ENCODE measurements at places on chromosomes 5 and 9.

DNA sequence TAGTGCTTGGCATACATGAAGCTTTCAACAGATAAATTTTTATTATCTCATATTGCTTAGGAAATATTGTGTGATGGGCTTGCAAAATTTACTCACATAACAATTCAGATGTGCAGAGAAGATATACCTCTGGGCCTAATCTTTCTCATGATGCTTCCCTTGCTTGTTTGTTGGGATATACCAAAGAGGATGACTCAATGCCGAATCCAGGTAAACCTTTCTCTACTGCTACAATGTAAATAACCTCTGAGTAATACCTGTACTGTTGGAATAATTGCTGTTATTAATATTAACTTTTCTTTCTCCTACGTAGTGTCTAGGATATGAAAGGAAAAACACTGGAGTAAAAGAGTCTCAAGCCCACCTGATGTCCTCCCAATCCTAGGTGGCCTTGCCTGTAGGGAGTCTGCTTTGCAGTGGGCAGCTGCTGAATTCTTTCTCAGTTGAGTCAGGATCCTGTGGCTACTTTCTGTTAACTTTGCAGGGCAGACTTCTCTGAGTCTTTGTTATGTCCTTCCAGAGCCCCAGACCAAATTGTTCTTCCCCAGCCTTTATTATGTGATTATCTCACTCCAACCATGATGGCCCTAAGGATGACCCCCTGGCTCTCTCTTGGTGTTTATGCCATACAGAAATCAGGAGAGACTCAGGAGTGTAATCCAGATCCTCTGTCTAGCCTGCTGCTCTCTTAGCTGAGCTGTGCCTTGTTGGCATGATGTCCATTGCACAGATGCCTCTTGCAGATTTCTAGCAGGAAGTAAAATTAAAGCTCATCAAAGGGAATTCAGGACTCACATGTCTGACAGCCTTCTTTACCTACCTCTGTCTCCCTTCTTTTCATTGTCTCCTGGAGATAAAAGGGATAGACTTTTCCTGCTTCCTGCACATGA, 208.1 kb downstream of the SNX18 start:
- peaks cover 12% of the 10 kb centered on the region for H3K4me1 ChIP-seq
- no peaks in the 10 kb centered on the region for H3K36me3 ChIP-seq
- H3K27me3 ChIP-seq, result no peaks in the 10 kb centered on the region
- no peak overlapping the region for H3K27ac ChIP-seq
- no peak overlapping the region for H3K4me3 ChIP-seq

DNA sequence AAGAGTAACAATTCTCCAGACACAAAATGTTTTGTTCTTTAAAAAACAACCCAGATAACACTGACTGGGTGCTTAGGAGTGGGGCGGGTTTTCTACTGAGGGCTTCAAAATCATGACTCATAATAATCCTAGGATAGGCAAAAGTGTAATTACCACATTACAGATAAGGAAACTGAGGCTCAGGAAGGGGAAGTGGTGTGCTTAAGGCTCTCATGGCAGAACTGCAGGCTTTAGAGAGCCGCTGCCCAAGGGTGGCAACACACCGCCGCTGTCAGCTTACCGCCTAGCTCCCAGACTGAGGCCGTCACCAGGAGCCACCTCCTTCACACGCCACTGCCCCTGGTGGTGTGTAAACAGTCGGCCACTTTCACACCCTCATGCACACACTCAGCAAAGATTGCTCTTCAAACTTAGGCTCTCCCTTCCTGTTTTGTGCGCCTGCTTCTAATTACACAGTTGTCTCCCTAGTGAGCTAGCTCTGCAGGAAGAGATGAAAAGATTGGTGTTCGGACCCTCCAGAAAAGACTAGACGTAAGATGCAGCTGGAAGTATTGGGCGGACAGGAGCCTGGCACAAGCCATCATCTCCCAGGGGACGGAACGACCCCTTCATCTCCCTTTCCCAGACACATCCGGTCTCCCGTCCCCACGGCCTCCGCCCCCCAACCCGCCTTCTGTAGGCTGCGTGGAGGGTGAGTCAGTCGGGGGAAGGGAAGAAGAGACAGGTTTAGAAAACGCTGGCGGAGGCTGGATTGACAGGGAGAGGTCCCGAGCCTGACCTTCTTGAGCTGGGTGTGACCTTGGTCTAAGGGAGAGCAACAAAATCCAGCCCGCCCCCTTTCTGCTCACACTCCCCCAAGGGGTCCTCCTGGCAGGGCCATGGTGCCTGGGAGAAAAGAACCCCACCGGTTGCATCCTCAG, 162.7 kb downstream of the SYK start:
- no peak overlapping the region for H3K27ac ChIP-seq
- H3K27me3 ChIP-seq, result peaks cover 38% of the 10 kb centered on the region
- DNase-seq, result no peak
- peak overlapping the region; percentile 19 for H3K4me3 ChIP-seq

DNA sequence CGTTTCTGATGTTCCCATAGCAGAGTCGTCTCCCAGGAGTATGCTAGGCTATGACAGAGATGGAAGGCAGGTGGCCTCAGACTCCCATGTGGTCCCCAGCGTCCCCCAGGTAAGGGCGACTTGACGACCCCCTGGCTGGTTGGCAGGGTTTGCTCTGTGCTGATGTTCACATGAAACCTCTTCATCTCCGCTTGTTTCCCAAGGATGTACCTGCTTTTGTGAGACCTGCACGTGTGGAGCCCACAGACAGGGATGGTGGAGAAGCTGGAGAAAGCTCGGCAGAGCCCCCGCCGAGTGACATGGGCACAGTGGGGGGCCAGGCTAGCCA, 108.3 kb downstream of the WNK2 start:
- H3K4me3 ChIP-seq, result no peak overlapping the region
- H3K4me1 ChIP-seq, result peaks cover 2% of the 10 kb centered on the region
- no peaks in the 10 kb centered on the region for H3K36me3 ChIP-seq
- H3K27ac ChIP-seq, result no peak overlapping the region

GRCh38 chr9:36835271-36835996, 198.6 kb downstream of the PAX5 start:
- peaks cover 39% of the 10 kb centered on the region for H3K27me3 ChIP-seq
- H3K4me3 ChIP-seq, result no peak overlapping the region
- no peak overlapping the region for H3K27ac ChIP-seq
- no peak for DNase-seq

DNA sequence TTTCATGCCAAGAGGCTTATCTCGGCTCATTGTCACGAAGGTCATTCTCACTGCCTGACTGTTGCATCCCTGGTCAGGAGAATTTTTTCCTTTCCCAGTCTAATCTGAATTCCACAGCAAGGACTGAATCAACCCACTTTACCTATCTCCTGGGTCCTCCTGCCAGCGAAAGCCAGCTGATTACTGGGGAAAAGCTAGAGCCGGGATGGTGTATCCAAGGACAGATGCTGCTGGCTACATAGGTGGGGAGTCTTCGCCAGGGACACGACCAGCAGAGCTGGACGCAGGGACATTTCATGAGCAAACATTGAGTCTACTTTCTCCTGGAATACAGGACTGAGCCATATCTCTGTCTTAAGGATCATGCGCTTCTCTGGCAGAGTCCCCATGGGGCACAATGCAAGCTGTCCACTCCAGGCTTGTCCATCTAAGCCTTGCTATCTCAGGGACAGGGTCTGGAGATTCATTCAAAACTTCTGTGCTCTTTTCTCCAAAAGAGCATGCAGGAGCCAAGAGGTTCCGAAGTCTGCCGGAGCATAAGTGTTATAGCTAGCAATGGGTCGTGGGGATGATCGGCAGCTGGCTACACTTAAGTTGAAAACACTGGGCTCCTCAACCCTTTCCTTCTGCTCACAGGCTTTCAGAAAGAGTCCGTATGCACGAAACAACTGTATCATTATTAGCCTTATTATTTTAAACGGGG, 6.5 kb upstream of the HAND1 start:
- no peak overlapping the region for H3K4me3 ChIP-seq
- DNase-seq, result no peak
- H3K27me3 ChIP-seq, result peaks cover 90% of the 10 kb centered on the region
- no peaks in the 10 kb centered on the region for H3K36me3 ChIP-seq

DNA sequence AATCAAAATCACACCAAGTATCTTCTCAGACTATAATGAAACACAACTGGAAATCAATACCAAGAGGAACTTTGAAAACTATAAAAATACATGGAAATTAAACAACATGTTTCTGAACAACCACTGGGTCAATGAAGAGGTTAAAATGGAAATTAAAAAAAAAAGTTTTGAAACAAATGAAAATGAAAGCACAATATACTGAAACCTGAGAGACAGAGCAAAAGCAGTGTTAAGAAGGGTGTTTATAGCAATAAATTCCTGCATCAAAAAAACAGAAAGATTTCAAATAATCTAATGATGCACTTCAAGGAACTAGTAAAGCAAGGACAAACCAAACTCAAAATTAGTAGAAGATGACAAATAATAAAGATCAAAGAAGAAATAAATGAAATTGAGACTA, 92.0 kb downstream of the TMEM232 start:
- DNase-seq, result no peak
- H3K36me3 ChIP-seq, result no peaks in the 10 kb centered on the region
- no peaks in the 10 kb centered on the region for H3K4me1 ChIP-seq
- H3K4me3 ChIP-seq, result no peak overlapping the region

Data from effector memory CD8-positive, alpha-beta T cell (primary cell).